Chondrocyte (in vitro differentiated cells): ENCODE measurements at places on chromosomes 11 and 22. TPM values are rescaled to one million over a fixed set of nuclear protein-coding genes. Genes with fewer than 3 reads are reported as not detected.

Gene CARNS1
- total RNA-seq = 0.36 to 1.8 TPM (median 1.8 TPM) in 3 replicates

Gene ASCL2
- total RNA-seq = not detected in 3 replicates

Gene CHRNA10
- total RNA-seq = 0.75 to 1.2 TPM (median 0.79 TPM) in 3 replicates

Gene HMOX1
- 1.9 to 9.4 TPM (median 8.8 TPM) in 3 replicates for total RNA-seq

Gene GDPD5
- 8.9 to 12.6 TPM (median 11.3 TPM) in 3 replicates for total RNA-seq

Gene MAJIN
- total RNA-seq = not detected in 3 replicates

Gene RCN1
- 154 to 232 TPM (median 221 TPM) in 3 replicates for total RNA-seq

Gene MPEG1
- total RNA-seq = not detected in 3 replicates

DNA sequence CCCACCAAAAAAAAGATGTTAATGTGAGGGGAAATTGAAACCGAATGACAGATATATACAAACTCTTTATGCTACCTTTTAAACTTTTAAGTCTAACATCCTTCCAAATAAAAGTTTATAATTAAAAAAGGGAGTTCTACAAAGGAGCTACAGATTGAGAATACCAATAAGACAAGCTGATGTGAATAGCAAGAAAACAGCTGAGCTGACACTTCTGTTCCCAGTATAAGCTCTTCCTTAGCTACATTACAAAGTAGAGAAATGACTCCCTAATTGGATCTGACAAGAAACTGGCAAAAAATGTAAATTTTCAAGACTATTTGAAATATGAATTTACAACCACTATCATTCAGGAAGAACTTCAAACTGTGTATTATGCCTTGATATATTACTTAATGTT is 294.6 kb upstream of the SYN3 start:
- DNase-seq = no peak
- H3K4me3 ChIP-seq = no peak overlapping the region
- peaks cover 41% of the 10 kb centered on the region for H3K4me1 ChIP-seq
- H3K36me3 ChIP-seq = peaks cover 2% of the 10 kb centered on the region

GRCh38 chr11:31922450-31922849 is 111.3 kb upstream of the PAX6 start:
- no peak overlapping the region for H3K27ac ChIP-seq
- no peaks in the 10 kb centered on the region for H3K36me3 ChIP-seq
- H3K27me3 ChIP-seq = peaks cover 16% of the 10 kb centered on the region
- DNase-seq = no peak
- peaks cover 12% of the 10 kb centered on the region for H3K4me1 ChIP-seq

DNA sequence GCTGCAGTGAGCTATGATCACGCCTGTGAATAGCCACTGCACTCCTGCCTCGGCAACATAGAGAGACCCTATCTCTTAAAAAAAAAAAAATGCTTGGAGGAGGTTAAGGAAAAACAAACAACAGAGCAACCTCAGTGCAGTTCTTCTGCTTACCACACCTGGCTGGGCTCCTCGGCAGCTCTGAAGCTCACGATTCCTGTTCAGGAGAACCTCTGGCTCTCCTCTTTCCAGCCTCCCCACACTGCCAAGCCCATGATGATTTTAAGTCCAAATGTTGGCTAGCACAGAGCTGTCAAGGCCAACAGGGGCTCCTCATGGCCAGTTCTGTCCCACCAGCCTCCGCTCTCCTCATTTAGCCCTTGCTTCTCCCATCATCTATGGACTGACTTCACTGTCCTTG is 69.7 kb upstream of the ARFGAP3 start:
- no peak overlapping the region for H3K27ac ChIP-seq
- no peak for DNase-seq
- H3K4me1 ChIP-seq = peaks cover 72% of the 10 kb centered on the region
- no peak overlapping the region for H3K4me3 ChIP-seq

- peak overlapping the region; percentile 89 for H3K27ac ChIP-seq
- DNase-seq = no peak
- no peak overlapping the region for H3K4me3 ChIP-seq
- H3K27me3 ChIP-seq = no peaks in the 10 kb centered on the region
- H3K36me3 ChIP-seq = peaks cover 1% of the 10 kb centered on the region
These were observed 24.0 kb downstream of the PANX1 start for GRCh38 chr11:94152678-94153065.

- H3K27me3 ChIP-seq = peaks cover 11% of the 10 kb centered on the region
- no peak for DNase-seq
- no peaks in the 10 kb centered on the region for H3K36me3 ChIP-seq
These were observed 92.9 kb downstream of the FBXO7 start for GRCh38 chr22:32567544-32567943.

- H3K27ac ChIP-seq = no peak overlapping the region
- DNase-seq = no peak
- peaks cover 24% of the 10 kb centered on the region for H3K4me1 ChIP-seq
- no peak overlapping the region for H3K4me3 ChIP-seq
- H3K27me3 ChIP-seq = no peaks in the 10 kb centered on the region
These were observed 17.9 kb upstream of the RRAS2 start for GRCh38 chr11:14376920-14377319.

DNA sequence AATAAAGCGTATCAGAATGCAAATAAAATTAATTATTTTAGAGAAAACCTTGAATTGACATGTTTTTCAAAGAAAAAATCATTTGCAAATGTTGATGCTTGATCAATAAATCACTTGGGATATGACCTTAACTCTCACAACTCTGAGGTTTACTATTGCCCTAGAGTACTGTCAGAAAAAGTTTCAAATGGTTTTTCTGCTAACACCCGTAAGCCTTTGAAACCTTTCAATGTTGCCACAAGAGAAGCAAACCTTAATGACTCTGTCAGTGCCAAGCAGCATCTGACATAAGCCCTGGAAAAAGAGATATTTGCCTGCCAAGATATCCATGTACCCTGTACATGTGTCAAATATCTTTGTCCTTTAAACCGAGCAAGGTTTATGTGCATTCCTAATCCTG is 384.3 kb upstream of the ARHGAP42 start:
- no peak overlapping the region for H3K27ac ChIP-seq
- DNase-seq = no peak
- H3K4me1 ChIP-seq = no peaks in the 10 kb centered on the region
- H3K27me3 ChIP-seq = peaks cover 18% of the 10 kb centered on the region

- peaks cover 10% of the 10 kb centered on the region for H3K27me3 ChIP-seq
- no peaks in the 10 kb centered on the region for H3K36me3 ChIP-seq
- H3K27ac ChIP-seq = no peak overlapping the region
- DNase-seq = no peak
- H3K4me3 ChIP-seq = no peak overlapping the region
These were observed 41.9 kb downstream of the ANO5 start for GRCh38 chr11:22234743-22235142.

DNA sequence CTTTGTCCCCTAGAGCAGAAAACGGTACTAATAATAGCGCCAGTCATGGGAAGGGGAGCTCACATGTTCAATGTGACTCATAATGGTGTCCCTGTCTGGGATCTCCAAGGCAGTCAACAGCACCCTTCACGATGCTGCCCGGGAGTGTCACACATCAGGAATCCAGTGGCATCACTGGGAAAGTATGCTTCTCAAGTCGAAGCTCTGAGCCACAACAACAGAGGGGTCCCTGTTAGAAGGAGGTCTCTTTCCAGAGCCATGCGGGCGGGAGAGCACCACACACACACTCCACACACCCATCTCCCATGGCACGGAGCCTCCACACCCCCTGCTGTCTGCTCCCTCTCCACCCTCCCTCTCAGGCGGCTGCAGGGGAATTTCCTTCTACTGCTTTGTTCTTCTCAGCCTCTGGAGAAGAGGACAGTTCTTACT is 119.7 kb downstream of the ETS1 start:
- peaks cover 37% of the 10 kb centered on the region for H3K36me3 ChIP-seq
- no peaks in the 10 kb centered on the region for H3K27me3 ChIP-seq

- no peak overlapping the region for H3K27ac ChIP-seq
- no peak for DNase-seq
- H3K36me3 ChIP-seq = no peaks in the 10 kb centered on the region
These were observed 346.8 kb upstream of the NARS2 start for GRCh38 chr11:78921509-78921908.

DNA sequence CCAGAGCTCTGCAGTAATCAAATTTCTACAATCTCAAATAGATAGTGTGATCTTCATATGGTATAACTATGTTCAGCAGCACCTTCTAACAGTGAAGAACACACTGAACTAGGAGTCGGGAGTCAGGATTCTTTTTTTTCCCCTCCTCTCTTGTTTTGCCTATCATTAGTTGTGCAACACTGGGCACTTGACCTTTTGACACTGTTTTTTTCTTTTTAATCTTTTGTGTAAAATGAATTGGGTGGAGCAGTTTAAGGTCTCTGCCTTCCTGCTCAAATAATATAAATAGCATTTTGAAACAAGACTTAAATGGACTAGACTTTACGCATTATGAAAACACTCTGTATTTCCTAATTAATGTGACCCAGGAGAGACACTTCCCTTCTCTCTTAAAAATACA is 39.7 kb downstream of the CTSC start:
- peaks cover 1% of the 10 kb centered on the region for H3K4me1 ChIP-seq
- no peak overlapping the region for H3K4me3 ChIP-seq
- H3K36me3 ChIP-seq = no peaks in the 10 kb centered on the region
- H3K27me3 ChIP-seq = no peaks in the 10 kb centered on the region
